RWPE2 (cell line): ENCODE measurements at places on chromosomes 1 and 21.

GRCh38 chr1:57982852-57983251, 559.0 kb upstream of the DAB1 start:
- no peak for DNase-seq

- DNase-seq: no peak
These were observed 157.5 kb upstream of the C1orf174 start for GRCh38 chr1:4057603-4058002.

GRCh38 chr1:81949421-81949820, 148.7 kb downstream of the ADGRL2 start:
- DNase-seq: no peak

DNA sequence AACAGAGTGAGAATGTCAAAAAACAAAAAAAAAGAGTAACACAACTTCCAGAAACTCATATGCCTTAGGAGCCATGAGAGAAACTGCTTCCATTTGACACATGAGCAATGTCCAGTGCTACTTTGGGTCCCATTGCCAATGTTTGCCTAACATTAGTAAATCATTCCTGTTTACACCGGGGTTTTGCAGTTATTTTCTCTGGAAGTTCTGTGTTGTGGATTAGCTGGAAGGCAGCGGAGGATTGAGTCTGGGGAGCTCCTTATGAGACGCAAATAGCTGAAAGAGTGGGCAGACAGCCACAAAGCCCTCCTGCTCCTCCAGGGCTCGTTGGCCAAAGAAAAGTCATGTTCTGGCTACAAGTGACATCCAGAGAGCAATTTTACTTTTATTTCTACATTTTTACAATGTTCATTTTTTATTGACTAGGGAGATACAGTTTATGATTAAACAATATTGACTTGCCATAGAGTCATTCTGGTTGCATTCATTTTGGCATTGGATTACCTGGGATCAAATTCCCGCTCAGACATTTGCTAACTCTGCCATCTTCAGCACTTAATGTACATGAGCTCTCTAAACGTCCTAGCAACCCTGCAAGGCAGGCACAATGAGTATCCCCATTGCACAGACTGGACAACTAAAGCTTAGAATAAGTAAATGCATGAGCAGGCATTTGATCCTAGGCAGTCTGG, 66.4 kb upstream of the GALNT2 start:
- DNase-seq: no peak

DNA sequence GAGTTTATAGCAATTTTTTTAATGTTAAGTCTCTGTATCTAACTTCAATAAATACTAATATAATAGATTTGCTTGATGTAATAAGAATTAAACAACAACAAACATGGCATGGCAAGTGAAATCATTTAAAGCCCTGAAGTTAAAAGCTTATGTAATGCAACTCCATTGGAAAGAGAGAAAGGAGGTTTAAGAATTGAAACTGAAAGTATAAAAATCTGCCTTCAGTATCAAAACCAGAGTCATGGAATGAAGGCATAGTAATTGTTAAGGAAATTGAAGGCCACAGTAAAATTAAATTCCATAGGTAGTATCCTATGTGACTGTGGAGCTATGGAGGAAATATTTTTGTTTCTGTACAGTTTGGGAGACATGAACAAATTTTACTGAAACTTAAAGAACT, 55.1 kb downstream of the PRDX6 start:
- no peak for DNase-seq

DNA sequence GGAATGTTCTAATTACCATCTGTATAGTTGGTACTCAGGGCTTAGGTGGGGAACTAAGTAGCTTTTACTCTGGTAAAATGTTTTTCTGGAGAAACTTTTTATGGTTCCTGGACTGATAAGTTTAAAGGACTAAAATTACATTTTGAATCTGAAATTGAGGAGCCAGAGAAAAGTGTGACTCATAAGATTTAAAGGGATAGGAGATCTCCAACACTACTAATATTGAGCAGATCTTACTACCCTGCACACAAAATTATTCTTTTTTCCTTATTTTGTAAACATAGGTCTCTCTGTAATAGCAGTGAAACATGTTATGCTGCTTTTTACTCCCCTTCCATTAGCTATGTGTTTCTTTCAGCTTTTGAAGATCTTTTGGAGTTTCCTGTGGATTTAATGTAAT, 32.5 kb downstream of the MTF2 start:
- no peak for DNase-seq

GRCh38 chr1:40819101-40819500, 35.5 kb downstream of the KCNQ4 start:
- DNase-seq: no peak

DNA sequence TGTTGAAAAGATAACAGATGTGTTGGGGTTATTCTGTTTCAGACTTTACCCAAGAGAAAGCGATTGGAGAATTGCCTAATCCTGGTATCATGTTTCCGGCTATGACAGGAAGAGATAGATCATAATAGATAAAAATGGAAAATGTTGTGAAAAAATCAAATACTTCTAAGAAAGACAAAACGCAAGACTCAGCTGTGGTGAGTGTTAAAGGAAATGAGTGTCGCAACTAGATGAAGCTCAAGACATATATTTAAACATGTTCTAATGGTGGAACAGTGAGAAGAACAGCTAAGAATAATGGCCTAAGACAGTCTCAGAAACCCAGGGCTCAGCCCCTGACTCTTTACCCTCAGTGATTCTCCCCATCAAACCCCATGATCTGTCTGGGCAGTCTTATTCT, 426.7 kb upstream of the RUNX1 start:
- DNase-seq: no peak

GRCh38 chr21:37459575-37459974, 93.0 kb downstream of the DYRK1A start:
- DNase-seq: no peak

GRCh38 chr1:151458802-151459330, 428 bp downstream of the POGZ start:
- DNase-seq: peak; percentile 80

GRCh38 chr1:94909486-94909885, 17.4 kb downstream of the CNN3 start:
- no peak for DNase-seq

DNA sequence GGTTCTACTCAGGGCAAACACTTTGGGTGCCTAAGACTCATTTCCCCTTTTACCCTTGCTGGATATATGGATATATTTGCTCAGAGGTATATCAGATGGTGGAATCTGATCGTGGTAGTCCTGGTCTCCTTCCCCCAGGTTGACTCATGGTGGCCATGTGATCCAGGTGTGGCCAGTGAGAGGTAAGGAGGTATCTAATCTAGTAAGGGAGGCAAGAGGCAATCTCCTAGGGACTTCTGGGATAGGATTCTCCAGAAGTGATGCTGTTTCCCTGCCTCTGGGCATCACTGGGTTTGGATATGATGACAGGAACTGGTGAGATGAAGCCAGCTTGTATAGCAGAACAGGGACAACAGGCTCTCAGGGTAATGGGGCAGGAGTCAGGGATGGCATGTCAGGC, 8.5 kb upstream of the DENND2D start:
- no peak for DNase-seq

DNA sequence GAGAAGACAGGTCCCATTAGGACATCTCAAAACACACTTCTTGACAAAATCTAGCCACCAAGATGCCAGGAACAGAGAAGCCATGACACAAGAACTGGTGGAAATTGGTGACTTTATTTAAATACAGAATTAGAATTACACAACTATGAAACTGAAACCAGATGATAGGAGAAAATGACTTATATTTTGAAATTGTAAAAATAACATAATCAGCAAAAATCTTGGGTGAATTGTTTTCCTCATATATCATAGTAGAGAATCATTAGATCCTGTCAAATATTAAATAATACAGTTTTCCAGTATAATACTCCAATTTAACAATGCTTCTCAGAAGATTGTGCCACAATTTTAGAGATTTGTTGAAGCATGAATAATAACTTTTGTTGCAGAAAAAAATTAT, 81.5 kb upstream of the MROH9 start:
- DNase-seq: no peak

DNA sequence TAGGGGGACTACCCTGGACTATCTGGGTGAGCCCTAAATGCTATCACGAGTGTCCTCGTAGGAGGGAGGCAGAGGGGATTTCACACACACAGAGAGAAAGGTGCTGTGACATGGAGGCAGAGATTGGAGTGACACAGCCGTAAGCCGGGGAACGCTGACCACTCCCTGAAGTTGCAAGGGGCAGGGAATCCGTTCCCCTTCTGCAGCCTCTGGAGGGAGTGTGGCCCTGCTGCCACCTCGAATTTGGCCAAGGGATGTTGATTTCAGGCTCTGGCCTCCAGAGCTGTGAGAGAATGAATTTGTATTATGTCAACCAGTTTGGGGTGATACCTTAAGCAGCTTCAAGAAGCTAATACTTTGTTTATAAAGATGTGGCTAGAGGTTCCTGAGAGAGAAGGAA, 137.7 kb downstream of the ACTL8 start:
- DNase-seq: no peak

DNA sequence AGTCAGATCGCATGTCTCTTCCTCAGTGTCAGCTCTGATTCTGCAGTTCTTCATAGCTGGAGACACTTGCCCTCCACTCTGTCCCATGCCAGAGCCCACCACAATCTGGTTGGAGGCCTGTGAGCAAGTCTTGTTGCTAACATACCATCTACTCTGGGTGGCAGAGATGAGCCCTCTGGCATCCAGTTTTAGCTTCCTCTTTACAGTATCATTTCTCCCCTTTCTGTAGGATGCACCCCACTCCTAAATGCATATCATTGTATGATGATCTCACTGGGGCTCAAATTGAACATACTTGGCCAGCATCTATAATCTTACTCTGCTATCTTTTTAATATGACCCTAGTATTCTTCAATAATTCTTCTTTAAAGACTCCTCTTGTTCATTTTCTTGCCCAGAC, 16.9 kb downstream of the PCNX2 start:
- DNase-seq: no peak

- no peak for DNase-seq
These were observed 66.3 kb upstream of the KIF1B start for GRCh38 chr1:10143961-10144485.

DNA sequence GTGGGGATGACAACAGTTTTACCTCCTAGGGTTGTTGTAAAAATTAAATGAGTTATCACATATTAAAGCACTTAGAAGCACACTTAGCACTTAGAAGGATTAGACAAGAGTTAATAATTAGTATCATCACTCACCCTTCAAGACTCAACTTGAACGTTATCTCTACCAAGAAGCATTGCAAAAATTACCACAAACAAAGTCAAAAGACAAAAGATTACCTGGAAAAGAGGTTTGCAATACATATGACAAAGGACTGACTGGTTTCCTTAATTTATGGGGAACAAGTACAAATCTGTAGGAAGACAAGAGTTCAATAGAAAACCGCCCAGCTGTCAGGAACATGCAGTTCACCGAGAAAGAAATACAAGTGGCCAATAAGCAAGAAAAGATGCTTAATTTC, 93.3 kb upstream of the ATP1A1 start:
- DNase-seq: no peak

GRCh38 chr1:147388969-147389368, 146.5 kb downstream of the CHD1L start:
- DNase-seq: no peak

- DNase-seq: no peak
These were observed 110.5 kb upstream of the CDC42BPA start for GRCh38 chr1:227428803-227429202.

GRCh38 chr1:226799634-226800281, 60.7 kb upstream of the ITPKB start:
- DNase-seq: no peak
